ENCODE measurements at places on chromosomes 3 and 15. TPM values are rescaled to one million over a fixed set of nuclear protein-coding genes. Genes with fewer than 3 reads are reported as not detected.

STAB1 gene
- total RNA-seq = 6.5 TPM

AZI2 gene
- total RNA-seq = 87.1 TPM

CD200 gene
- 4.0 TPM for total RNA-seq

FEZF2 gene
- not detected for total RNA-seq

C2CD4A gene
- 0.06 TPM for total RNA-seq

PPP1R14D gene
- total RNA-seq = not detected

ITGA11 gene
- 43.8 TPM for total RNA-seq

IL5RA gene
- total RNA-seq = not detected

NTRK3 gene
- 0.62 TPM for total RNA-seq

SFMBT1 gene
- 4.2 TPM for total RNA-seq

ACY1 gene
- 45.0 TPM for total RNA-seq

SI gene
- not detected for total RNA-seq

UBA5 gene
- 78.9 TPM for total RNA-seq

PIF1 gene
- total RNA-seq = 7.5 TPM

CASR gene
- total RNA-seq = not detected

ZNF385D gene
- 2.0 TPM for total RNA-seq

TM6SF1 gene
- 0.50 TPM for total RNA-seq

AMT gene
- 1.5 TPM for total RNA-seq

SCAANT1 gene
- total RNA-seq = not detected

TNNC1 gene
- 2.7 TPM for total RNA-seq
